ENCODE measurements at places on chromosomes 3 and 15.

- no peak for DNase-seq
Observed at GRCh38 chr15:61050844-61051568, 178.1 kb downstream of the RORA start.

DNA sequence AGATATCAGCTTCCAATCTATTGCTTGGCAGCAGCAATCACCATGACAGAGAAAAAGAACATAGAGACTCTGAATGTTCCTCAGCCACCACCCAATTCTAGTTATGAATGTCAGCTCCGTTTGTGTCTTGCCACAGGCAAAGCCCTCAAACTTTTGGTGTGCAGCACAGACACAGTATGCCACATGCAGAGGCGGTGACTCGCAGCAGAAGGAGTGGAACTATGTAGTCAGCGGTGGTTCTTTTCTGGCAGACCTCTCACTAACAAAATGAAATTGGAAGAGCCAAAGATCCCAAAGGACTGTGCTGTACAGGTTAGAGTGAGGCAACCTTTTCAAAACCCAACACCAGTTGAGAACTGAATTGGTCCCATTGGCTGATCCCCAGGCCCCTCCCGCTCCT lies 220.9 kb downstream of the SLC9A9 start:
- no peak for DNase-seq

- peak; percentile 64 for DNase-seq
Observed at GRCh38 chr3:149340310-149340933, 7.0 kb upstream of the TM4SF18 start.

DNA sequence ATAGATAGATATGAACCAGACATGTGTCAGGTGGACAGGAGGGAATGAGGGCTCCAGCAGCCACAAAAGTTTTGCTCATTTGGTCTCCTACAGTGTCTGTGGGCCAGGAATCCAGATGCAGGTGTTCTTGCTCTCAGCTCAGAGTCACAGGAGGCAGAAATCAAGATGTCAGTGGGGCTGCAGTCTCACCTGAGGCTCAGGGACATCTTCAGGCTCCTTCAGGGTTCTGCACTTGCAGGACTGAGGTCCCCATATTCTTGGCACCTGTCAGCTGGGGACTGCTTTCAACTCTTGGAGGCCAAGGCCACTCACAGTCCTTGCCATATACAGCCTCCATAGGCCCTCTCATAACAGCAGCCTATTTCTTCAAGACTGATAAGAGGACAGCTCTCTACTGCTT lies 57.3 kb downstream of the PGPEP1L start:
- no peak for DNase-seq

GRCh38 chr3:30644615-30645014 lies 38.2 kb downstream of the TGFBR2 start:
- DNase-seq: peak; percentile 77

DNA sequence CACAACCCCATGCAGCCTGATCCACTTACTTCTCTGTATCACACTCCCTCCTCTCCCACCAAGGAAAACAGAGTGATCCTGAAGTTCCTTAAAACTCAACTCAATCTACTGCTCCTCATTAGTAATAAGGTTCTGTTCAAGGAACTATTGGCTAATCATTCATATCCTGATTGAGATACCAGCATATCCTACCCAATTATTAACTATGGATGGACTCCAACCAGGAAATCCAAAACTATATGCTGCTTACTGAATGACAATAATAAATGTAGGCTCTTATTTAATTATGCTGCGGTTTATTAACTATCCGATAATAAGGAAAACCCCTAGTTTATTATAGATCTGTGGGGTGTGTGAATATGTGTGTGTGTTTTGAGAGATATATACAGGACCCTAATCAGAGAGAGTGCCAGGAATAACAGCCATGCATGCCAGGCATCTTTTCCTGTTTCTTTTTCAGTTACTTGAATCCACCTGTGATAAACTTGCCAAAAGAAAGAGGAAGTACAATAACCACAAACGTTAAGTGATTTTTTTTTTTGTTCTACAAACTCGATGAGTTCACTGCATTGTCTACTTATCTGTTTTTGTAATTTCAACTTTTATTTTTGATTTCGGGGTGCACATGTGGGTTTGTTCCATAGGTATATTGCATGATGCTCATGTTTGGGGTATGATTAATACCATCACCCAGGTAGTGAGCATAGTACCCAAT lies 1031.7 kb upstream of the CFAP20DC start:
- no peak for DNase-seq

- no peak for DNase-seq
Observed at GRCh38 chr3:185021256-185021655, 131.6 kb downstream of the C3orf70 start.

DNA sequence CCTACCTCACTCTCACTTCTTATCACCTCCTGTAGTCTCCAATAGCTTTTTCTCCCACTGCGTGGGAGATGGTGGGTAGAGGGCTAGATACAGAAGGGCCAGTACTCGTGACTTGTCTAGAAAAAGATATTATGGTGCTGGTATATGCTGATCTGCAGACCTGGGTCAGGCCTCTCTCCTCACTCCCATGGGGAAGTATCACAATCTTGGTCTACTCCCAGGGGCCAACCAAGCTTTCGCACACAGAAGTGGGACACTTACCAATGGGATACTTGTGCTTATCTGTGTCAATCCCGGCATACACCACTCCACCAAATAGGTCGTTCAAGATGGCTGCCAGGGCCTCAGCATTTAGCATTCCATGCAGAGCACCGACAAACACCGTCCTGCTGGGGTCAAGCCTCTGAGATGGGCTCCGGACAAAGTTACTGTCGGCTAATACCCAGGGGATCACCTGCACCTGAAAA lies 9.0 kb upstream of the RPS17 start:
- DNase-seq: no peak

GRCh38 chr15:49331951-49332350 lies 91.1 kb upstream of the FGF7 start:
- DNase-seq: no peak

DNA sequence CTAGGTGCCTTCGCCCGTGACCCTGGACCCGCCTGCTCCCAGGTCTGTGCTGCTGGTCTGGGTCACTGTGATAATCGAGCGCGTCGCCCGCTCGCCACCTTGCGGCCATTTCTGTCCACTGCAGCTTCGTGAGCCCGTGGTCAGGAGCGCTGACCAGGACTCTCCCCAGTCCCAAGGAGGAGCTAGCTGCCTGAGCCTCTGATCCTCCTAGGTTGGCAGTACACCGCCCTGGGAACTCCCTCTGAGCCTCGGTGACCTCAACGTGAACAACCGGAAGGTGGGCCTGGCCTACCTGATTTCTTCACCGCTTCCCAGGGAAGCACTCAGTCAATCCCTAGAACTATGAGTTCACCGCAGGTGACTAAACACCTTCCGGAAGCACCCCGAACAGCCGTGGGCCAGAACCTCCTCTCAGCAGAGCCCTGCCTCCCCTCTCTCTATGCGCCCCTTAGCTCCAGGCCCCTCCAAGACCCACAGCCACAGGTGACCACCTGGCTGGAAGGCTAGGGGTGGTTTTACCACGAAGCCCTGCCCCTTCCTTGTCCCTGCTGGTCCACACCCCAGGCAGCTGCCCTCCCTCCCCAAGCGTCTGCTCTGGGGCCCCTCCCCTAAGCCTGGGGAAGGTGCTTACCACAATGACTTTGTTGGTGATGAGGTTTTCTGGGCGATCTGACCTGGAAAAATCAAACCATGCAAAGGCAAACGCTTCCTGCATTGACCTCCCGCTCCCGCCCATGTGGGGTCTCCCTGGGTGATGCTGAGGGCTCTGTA lies 9.7 kb downstream of the PLA2G4D start:
- DNase-seq: peak; percentile 77

- DNase-seq: no peak
Observed at GRCh38 chr15:79539401-79539800, 107.3 kb downstream of the MINAR1 start.

DNA sequence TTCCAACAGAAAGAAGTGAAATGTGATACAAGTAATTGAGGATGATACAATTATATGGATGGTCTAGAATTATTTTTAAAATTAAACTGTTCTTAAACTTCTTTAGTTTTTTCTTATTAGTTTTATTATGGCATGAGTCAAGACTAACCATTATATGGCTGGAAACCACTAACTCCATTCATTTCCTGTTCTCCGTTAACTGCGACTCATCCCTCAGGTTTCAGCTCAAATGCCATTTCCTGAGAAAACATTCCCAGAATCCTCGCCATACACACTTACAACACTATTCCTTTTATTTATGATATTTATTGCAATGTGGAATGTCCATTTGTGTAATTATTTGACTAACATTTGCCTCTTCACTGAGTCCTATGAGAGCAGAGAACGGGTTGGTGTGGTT lies 394.1 kb downstream of the SOX2 start:
- no peak for DNase-seq

GRCh38 chr3:197807969-197808587 lies 17.0 kb downstream of the LRCH3 start:
- peak; percentile 6 for DNase-seq

GRCh38 chr3:61682671-61683548 lies 121.5 kb downstream of the PTPRG start:
- DNase-seq: no peak

GRCh38 chr3:175704366-175705055 lies 845.4 kb downstream of the NAALADL2 start:
- DNase-seq: no peak

- no peak for DNase-seq
Observed at GRCh38 chr3:149180057-149180573, 41.5 kb downstream of the CP start.

DNA sequence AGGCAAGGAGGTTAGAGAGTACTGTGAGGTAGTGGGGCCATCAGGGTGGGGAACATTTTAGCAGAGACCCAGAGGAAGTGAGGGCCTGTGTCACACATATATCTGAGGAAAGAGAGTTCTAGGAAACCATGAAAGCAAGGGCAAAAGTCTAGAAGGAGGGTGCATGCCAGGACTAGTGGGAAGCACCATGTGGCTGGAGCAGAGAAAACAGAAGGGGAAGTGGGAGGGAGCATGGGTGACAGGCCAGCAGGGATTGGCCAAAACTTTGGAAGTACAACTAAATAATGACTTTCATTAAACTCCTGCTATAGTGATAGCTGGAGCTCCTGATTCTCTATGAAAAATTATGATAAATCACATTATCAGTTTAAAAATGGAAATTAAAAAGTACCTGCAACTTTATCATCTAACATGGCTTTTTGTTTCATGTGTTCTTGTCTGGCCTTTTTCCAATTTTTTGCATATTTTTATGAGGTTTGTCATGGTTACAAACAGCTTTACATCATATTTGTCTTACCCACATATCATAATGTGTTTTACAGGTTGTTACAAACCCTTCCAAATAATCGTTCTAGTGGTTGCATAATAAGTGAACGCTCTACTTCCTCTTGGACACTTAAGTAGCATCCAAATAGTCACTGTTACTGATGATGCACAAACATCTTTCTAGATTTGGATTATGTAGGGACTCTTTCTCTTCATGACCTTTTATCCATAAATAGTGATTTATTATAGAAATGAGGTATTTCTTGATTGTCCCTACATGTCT lies 168.3 kb downstream of the NEK10 start:
- no peak for DNase-seq

DNA sequence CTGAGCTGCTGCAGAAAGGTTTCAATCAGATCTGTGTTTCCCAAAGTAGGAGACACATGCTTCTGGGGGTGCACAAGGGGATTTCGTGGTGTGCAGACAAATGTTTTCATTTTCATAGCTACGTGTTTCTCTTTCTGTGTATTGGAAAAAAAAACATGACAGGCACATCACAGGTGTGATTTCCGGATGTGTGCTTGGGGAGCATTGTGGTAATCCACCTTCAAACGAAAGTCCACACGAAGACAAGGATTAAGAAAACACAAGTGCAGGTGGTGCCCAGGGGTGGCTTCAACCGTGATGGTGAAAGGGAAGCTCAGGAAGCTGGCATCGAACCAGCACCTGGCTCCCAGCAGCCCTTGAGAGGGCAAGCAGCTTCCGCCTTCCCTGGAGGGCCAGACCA lies 164.6 kb upstream of the LINGO1 start:
- DNase-seq: no peak

GRCh38 chr3:143951351-143951971 lies 20.2 kb upstream of the DIPK2A start:
- peak; percentile 72 for DNase-seq

DNA sequence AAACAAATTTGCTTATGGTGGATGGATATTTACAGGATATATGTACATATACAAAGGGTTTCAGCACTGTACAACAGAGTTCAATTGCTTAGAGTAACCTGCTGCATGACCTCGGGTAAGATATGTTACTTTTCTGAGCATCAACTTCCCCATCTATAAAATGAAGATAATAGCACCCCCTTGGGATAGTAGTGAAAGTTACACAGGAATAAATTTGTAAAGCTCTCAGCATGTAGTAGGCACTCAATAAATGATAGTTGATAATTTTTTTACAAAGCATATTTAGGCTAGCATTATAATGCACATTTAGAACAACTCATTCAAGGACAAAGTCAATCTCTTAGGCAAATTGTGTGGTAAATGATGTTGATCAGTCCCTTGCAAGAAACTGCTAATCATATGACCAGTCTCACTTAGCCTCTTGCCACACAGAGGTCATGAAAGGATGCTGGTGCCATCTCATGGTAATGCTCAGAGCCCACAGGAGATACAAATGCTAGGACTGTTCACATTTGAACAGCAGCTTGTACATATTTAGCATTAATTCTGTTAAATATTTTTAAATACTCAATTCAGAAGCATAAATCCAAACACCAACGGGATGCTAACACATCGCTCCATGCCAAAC lies 123.9 kb downstream of the MAGI1 start:
- DNase-seq: no peak
